ENCODE measurements at places on chromosomes 7 and 10.

DNA sequence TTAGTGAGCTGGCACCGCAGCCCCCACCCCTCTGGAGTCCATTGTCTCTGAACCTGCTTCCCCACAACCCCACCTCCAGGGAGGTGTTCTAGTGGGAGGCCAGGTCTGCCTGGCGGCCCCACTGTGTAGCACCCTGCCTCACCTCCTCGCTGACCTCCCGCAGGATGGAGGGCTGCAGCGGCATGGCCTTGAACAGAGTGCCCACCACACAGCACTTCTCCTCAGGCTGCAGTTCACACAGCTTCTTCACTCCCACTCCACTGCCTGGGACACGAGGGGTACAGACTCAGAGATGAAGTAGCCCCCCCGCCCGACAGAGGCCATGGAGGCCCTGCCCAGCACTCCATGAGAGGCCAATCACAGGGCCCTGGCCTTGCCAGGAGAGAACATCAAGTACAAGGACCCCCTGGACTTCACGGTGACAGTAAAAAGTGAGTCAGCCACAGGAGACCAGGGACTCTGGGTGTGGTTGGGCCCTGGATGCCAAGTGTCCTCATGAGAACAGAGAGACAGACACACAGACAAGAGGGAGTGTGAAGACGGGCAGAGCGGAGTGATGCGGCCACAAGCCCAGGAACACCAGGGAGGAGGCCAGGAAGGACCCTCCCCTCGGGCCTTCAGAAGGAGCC is 5.4 kb downstream of the POLD2 start:
- no peak for DNase-seq

- no peak for DNase-seq
Measured at GRCh38 chr10:73838008-73838567, 26.7 kb upstream of the NDST2 start.

- no peak for DNase-seq
Measured at GRCh38 chr10:122854648-122855047, 9.0 kb upstream of the CUZD1 start.

- DNase-seq = no peak
Measured at GRCh38 chr10:1085258-1085657, 29.1 kb downstream of the WDR37 start.

DNA sequence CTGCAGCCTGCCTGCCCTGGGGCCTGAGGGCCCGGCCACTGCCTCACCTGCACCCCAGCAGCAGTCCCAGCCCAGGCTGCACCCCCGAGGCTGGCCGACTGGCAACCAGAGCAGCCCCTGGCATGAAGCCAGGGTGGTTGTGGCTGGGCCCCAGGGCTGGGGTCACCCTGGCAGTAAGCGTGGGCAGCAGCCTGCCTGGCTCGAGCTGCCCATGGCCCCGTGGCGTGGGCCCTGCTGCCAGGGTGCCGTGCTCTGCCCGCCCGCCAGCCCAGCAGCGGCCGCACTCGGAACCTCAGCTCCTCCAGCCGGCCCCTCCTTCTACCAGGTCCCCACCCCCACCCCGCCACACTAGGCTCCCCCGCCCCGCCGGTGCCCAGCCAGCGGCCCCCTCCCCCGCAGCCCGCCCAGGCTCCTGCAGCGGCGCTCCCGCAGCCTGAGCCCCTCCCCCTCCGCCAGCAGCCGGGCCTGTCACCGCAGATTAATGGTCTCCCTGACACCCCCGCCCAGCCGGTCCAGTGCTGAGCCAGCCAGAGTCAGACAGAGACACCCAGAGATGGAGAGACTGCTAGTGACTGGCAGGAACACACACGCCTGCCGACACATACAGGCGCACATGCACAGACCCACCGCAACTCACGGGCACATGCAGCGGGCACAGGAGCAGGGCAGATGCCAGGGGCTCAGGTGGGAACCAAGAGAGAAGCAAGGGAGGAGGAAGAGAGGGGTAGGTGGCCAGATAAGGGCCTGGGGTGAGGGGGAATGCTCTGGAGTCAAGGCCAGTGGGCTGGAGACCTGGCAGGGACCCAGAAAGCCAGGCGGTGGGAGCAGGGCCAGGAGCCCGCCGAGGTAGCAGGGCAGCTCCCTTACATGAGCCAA is 22.4 kb downstream of the KCNH2 start:
- peak; percentile 63 for DNase-seq

GRCh38 chr10:35743351-35743750 is 101.3 kb upstream of the FZD8 start:
- no peak for DNase-seq

DNA sequence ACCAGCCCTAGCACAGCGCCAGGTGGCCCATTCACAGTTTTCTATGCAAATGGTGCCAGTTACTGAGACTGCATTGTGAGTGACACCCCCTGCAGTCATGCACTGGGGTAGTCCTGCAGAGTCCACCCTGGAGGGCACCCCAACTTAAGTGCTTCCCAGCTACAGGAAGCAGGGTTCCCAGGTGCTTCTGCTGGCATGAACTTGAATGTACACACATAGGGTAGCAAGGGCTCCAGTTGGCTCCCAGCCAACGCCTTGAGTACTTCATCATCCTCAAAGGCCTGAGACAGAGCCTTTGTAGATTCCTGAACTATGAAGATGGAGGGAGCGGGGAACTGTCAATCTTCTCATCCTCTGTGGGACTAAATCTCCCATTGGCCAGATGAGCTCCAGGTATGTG is 11.5 kb upstream of the NPFFR1 start:
- peak; percentile 60 for DNase-seq

DNA sequence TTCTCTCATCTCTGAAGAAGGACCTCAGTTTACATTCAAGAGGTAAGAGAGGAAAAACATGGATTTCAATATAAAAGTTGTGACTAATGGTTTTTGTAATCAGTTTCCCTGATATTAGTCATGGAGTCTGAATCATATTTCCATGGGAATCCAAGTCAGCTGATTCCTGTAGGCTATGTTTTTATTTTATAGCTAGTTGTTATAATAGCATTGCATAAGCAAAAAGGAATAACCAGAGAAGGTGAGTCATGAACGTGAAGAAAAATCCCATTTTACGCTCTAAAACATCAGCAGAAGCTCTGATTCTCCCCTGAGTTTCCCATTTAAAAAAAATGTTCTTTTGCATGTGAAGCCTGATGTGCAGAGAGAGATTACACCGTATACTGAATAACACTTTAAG is 299.3 kb downstream of the SFMBT2 start:
- DNase-seq = no peak

DNA sequence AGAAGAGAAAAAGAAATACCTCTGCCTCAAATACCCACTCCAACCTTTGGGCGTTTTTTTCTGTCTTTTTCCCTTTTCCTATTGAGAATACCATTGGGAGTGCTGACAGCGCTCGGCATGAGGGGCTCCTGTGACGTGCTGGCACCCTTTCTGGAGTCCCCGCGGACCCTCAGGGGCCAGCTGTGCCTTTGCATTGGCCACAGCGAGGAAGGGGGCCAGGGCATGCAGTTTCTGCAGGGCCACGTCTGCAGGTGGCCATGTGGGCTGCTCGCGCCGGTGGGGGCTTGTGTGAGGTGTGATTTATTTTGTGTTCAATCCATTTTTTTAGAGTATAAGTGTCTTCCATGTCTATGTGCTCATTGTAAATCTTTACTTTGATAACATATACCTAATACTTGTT is 57.4 kb downstream of the INPP5A start:
- no peak for DNase-seq

DNA sequence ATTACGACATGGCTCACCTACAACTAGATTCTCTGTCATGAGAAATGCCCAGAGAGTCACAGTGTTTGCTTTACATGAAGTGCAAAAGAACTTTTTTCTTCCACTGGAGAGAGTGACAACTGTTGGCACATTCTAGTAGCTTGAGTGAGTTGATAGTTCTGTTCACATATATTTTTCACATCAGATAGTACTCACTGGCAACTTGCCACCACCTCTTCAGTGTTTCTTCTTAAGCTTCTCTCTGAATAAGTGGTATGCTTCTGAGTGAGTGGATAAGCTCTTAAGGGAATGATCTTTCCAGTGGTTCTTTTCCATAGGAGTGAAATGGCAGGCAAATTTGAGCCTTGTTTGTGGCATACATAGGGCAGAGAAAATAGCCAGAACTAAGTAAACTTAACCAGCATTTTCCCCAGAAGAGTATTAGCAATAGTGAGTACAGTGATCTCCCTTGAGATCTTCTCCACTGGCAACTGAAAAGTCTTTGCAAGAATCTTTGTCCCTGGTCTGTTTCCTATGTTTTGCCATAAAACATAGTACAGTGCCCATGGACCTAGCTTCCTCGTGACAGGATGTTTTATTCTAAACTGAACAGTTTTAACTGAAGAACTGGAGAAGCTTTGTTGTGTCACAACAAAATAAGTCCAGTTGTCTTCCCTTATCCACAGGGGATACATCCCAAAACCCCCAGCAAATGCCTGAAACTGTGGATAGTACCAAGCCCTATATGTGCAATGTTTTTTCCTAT is 125.4 kb upstream of the CDK13 start:
- no peak for DNase-seq

DNA sequence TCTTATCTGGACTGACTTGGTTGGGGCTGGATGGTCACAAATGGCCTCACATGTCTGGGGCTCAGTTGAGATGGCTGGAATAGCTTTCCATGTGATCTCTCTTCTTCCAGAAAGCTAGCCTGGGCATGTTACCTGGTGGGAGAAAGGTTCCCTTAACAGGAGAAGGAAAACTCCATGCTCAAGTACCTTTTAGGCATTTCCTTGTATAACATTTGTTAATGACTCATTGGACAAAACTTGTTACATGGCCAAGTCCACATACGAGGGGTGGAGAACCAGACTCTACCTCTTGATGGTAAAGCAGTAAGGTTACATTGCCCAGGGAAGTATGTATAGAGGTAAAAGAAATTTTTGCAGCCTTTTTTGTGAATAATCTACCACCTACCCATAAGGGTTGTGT is 826.4 kb downstream of the LRMDA start:
- DNase-seq = no peak

DNA sequence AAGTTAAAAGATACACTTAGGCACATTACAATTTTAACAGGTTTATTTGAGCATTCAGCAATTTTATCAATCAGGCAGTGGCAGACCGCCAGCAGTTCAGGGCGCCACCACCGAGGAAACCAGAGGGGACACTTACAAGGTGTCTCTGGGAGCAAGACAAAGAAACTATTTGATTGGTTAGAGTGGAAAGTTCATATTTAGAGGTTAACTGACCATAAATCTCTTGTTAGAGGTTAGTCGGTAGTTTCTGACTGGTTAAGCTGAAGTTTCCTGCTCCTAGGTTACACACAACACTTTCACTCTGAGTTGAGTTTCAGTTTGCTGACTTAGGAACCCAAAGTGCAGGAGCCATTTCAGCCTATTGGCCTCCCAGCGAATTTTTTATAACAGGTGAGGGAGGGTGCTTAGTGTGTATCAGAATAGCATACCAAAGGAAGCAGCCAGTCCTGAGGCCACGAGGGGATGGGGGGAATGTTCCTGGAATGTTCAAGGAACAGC is 10.8 kb upstream of the PVRIG start:
- DNase-seq = no peak

- no peak for DNase-seq
Measured at GRCh38 chr7:88647825-88648224, 111.7 kb upstream of the ZNF804B start.

DNA sequence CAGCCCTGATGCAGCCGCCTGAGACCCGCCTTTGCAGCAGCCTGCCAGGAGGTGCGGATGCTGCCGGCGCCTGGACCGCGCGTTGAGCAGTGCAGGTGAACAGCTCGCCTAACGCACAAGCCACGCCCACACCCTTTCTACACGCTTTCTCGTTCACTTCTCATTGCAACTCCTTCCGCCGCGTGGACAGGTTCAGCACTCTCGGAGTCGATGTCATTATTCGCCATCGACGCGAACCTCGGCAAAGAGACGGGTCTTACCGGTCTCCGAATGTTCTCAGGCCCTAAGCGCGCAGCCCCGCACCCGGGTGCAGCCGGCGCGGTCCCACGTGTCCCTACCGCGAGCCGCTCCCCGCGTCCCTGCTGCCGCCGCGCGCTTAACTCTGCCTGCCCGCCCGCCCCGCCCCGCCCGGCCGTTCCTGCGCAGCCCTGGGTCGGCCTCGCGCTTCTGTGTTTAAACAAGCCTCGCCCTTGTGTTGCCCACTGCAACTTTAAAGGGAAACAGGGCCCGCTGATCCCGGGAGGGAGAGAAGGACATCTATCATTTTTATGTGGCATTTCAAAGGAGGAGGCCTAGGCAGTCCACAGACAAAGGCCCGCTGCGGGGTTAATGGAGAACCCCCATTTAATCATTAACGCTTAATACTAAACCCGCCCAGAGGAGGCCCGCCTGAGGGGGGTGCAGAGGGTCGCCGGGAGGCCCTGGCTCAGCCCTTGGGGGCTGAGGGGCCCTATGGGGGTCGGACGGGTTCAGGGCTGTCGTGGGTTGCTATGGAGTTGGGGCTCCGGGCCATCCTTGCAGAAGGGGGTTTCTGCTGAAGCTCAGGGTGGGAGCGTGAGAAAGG is 128.5 kb downstream of the WDR11 start:
- peak; percentile 62 for DNase-seq

GRCh38 chr10:90447831-90448230 is 410.0 kb downstream of the HTR7 start:
- no peak for DNase-seq

- DNase-seq = no peak
Measured at GRCh38 chr10:132056663-132057062, 9.1 kb upstream of the JAKMIP3 start.

GRCh38 chr10:130301021-130301892 is 165.1 kb downstream of the GLRX3 start:
- DNase-seq = peak; percentile 92
